ENCODE measurements at places on chromosomes 6 and 20.

GRCh38 chr20:7776148-7776547, 164.1 kb downstream of the HAO1 start:
- no peak for DNase-seq

- DNase-seq = peak; percentile 29
Measured at GRCh38 chr20:46799781-46800408, 90.4 kb downstream of the SLC2A10 start.

GRCh38 chr6:116329156-116329555, 41.6 kb upstream of the DSE start:
- no peak for DNase-seq

DNA sequence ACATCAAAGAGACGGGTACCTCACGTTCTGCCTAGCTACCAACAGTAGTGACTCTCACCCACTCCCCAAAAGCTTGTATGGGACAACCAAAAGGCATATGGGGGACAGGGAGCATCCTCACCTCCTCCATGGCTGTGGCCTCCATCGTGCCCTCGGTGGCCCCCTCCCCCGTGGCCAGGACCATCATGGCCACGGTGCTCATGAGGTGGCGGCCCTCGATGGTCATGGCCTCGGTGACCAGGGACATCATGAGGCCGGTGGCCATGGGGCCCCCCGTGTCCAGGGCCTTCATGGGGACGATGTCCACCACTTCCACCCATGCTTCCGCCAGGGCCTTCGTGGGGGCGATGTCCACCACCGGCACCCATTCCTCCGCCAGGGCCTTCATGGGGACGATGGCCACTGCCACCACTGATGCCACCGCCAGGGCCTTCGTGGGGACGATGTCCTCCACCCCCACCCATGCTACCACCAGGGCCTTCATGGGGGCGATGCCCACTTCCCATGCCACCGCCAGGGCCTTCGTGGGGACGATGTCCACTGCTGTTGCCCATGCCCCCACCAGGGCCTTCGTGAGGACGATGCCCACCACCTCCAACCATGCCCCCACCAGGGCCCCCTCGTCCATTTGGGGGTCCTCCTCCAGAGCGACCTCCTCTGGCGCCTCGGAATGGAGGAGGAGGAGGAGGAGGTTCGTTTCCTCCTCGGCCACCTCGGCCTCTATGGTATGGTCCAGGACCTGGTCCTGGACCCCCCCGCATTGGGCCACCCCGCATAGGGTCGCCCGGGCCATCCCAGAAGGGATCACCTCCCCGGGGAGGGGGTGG, 15.0 kb downstream of the PPP1R10 start:
- DNase-seq = no peak

GRCh38 chr20:48824830-48825565, 2.8 kb downstream of the PREX1 start:
- DNase-seq = no peak

DNA sequence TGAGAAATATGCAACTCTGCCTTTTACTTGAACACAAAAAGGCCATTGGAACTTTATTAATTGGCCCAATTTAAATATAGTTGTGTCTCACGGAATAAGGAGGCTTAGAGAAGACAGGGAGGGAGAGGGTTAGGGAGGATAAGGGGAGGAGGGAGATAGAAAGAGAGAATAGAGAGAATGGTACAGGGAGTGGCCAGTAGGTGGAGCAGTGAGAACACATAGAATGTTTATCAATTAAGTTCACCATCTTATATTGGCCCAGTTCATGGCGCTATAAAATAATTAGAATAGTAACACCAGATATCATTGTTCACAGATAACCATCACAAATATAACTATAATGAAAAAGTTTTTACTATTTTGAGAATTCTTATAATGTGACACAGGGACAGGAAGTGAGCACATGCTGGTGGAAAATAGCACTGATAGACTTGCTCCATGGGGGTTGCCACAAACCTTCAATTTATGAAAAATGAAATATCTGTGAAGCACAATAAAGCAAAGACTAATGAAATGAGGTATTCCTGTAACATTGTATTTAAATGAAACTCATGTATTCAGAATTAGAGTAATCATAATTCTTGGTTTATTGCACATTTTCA, 374.1 kb upstream of the MANEA start:
- DNase-seq = peak; percentile 44

- DNase-seq = no peak
Measured at GRCh38 chr6:127147534-127147933, 29.1 kb downstream of the RSPO3 start.

GRCh38 chr6:12962529-12962928, 246.0 kb downstream of the PHACTR1 start:
- no peak for DNase-seq

DNA sequence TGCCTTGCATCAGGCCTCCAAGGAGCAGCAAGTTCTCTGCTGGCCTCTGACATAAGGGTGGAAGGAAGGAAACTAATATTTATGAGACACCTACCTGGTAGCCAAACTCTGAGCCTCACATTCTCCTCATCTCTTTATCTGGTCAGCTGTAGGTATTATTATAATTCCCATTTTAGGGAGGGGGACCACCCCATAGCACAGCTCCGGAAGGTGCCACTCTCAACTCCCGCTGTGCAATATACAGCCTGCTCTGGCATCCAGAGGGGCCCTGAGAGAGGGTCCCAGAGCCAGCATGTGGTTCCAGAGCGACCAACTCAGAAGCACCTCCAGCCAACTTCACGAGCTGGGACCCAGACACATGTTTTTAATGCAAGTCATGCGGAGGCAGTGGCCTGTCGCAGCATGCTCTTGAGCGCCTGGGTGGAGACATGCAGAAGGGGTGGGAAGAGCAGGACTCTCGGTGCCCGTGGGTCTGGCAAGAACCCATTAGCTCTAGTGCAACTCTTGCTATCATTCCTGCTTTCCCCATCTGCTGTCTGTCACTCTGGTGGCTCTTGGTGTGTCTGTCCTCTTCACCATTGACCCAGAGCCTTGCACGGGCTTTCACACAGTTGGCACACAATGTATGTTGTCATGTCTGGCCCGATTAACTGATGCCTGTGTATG, 15.0 kb upstream of the MYMX start:
- no peak for DNase-seq

DNA sequence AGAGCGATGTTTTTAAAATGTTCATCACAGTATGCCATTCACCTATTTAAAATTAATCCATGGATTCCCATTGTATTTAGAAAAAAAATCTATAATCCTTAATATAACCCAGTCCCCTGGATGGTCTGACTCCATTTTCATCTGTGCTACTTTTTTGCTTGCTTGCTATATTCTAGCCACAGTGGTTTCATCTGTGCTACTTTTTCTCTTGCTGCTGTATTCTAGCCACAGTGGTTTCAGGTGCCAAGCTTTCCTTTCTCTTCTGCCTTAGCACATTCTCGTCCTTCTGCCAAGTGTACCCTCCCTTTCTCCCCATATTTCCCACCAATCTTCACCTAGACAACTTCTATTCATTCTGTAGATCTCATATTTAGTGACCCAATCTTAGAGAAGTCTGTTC, 33.3 kb upstream of the SOX4 start:
- no peak for DNase-seq

DNA sequence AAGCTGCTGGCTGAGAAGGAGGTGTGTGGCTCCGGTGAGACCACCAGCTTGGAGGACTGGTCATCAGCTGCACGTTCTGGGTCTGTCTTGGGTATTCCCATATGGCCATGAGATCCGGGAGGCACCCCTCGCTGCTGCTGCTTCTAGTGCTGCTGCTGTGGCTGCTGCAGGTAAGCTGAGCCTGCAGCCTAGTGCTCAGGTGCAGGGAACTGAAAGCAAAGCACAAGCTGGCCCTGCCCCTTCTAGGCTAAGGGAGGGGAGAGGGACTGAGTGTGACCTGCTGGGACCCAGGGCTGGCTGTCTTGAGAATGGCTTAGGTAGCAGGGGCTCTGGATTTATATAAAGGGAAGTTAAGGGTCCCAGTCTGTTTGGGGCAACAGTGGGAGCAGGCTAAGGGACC, 403 bp downstream of the CDH26 start:
- no peak for DNase-seq
